DMS79 (cell line): ENCODE measurements at places on chromosomes 6 and 20.

- DNase-seq, result peak; percentile 63
These were observed 98.3 kb upstream of the GCM1 start for GRCh38 chr6:53246924-53247323.

- no peak for DNase-seq
These were observed 129.7 kb downstream of the PRDM13 start for GRCh38 chr6:99736302-99736701.

- no peak for DNase-seq
These were observed 66.8 kb upstream of the MOCS1 start for GRCh38 chr6:40000964-40001515.

DNA sequence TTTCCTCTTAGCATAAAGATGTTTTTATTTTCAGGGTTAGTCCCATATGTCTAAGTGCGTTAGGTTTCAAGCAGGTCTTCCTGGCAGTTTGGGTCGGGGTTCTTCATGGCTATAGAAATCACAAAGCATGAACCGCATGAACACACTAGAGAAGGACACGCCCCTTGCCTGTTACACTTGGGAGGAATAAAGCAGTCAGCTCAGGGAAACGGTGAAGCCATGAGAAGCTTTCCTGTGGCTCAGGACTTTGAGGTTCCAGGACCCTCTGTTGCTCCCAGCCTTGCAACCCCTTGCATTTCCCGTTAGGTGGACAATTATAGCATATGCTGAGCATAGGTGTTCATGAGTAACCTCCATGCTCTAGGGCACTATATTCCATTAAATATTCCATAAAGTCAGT, 96.7 kb downstream of the SYCP2 start:
- DNase-seq, result peak; percentile 41

GRCh38 chr20:33081411-33082154, 2.1 kb downstream of the BPIFB4 start:
- DNase-seq, result no peak

- DNase-seq, result no peak
These were observed 25.9 kb downstream of the RNASET2 start for GRCh38 chr6:166930354-166930891.

DNA sequence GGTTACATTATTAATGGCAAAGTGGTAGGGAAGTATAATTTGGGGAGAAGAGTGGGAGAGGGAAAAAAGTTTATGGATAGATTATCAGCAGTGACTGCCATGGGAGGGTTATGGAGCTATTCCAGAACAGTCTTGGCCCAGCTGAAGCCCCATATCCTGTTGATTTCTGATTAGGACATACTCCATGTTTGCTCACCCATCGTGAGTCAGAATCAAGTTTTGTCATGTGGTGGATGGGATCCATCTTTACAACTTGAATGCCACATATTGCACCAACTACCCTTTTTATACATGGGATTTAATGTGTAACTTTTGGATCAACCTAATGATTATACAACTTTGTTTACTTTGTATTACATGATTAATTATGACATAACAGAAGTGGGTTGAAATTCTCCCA, 217.0 kb downstream of the HAO1 start:
- DNase-seq, result no peak

- DNase-seq, result no peak
These were observed 46.4 kb upstream of the PMEPA1 start for GRCh38 chr20:57756213-57756612.

DNA sequence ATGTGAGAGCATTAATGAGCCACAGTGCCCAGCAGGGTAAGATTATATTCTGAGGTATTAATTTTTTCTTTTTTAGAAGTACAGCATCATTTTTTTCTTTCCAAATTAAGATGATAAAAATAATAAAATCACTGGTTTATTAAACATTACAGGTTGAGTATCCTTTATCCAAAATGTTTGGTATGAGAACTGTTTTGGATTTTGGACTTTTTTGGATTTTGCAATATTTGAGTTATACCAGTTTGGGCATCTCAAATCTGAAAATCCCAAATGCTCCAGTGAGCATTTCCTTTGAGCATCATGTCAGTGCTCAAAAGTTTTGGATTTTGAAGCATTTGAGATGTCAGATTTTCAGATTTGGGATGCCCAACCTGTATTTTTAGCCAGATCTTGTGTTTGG, 44.4 kb downstream of the ENPP1 start:
- no peak for DNase-seq

DNA sequence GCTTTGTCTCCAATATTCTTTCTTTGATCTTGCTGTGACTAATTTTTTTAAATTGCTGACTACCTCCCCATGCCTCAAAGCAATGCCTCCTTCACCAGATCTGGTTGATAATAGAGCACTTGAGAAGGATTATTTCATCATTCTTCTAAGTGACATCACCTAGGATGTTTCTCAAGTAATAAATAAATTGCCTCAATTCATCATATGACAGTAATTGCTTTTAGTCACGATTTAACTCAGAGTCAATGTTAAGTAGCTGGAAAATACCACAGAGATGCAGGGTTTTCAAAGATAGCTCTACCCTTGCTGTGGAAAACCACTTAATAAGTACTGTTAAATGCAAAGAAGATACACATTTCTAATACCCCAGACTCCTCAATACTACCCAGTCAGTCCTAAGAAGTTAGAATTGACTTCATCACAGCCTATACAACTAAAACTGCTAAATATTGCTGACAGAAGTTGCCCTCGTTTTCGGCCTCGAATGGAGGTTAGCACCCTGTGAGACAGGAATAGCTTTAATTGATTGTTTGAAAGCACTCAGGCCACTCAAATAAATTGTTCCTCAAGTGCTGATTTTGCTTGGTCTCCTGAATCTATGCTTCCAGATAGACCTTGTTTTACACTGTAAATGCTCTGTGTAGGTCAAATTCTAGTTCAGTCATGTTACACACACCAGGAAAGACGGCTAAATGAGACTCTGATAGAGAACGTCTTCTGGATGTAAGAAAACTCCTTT, 640.6 kb upstream of the CHD6 start:
- no peak for DNase-seq
